Vagina (tissue), 2 donors: ENCODE measurements at places on chromosomes 2 and 18. TPM values are rescaled to one million over a fixed set of nuclear protein-coding genes. Genes with fewer than 3 reads are reported as not detected.

- H3K27ac ChIP-seq = no peak overlapping the region
- no peak for DNase-seq
- no peak overlapping the region for H3K4me3 ChIP-seq
- H3K4me1 ChIP-seq = no peaks in the 10 kb centered on the region
- no peaks in the 10 kb centered on the region for H3K36me3 ChIP-seq
These were observed 18.3 kb upstream of the SMAD4 start for GRCh38 chr18:51011709-51012108.

DNA sequence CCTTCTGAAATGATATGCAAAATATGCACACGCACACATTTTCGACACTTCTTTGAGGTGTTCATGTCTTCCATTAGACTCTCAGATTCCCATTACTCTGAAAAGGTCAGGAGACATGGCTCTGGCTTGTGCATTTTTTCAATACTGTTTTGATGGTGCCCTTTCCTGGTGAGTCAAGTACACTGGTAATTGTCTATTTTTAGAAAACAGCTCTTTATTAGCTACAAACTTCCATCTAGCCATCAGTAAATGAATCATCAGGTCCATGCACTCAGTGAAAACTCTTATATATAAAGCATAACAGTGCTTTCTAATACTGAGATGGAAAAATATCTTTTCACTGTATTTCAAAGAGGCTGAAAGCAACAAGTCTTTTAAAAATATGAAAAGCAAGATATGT, 194.9 kb downstream of the GALNT1 start:
- no peaks in the 10 kb centered on the region for H3K27me3 ChIP-seq
- H3K27ac ChIP-seq = no peak overlapping the region
- no peaks in the 10 kb centered on the region for H3K36me3 ChIP-seq
- H3K4me1 ChIP-seq = no peaks in the 10 kb centered on the region
- H3K4me3 ChIP-seq = no peak overlapping the region

GRCh38 chr2:105617631-105618350, 126.9 kb upstream of the NCK2 start:
- H3K4me1 ChIP-seq = no peaks in the 10 kb centered on the region
- H3K4me3 ChIP-seq = no peak overlapping the region
- H3K27me3 ChIP-seq = no peaks in the 10 kb centered on the region
- H3K27ac ChIP-seq = no peak overlapping the region
- no peaks in the 10 kb centered on the region for H3K36me3 ChIP-seq

DNA sequence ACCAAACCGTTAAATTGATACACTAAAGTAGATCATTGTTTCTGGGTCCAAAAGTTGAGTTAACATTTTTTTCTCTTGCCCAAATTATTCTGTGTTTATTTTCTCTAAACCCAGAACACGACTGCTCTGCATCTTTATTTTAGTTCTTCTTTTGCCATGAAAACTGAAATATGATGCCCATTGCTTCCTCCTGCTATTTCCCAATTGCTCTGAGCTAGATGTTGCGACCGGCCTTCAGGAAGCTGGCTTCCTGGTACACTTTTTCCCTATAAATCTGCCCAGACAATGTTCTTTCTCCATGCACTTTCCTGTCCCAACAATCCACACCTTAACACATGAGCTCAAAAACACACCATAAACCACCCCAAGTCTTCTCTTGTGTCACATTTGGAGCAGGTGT, 501.4 kb downstream of the FBXO15 start:
- no peak for DNase-seq
- no peaks in the 10 kb centered on the region for H3K27me3 ChIP-seq
- H3K4me3 ChIP-seq = no peak overlapping the region
- H3K4me1 ChIP-seq = peaks cover 11% of the 10 kb centered on the region

GRCh38 chr2:58629545-58630119, 388.5 kb upstream of the FANCL start:
- H3K36me3 ChIP-seq = no peaks in the 10 kb centered on the region
- no peak overlapping the region for H3K4me3 ChIP-seq
- no peak overlapping the region for H3K27ac ChIP-seq
- H3K4me1 ChIP-seq = no peaks in the 10 kb centered on the region

- DNase-seq = no peak
- H3K27ac ChIP-seq = no peak overlapping the region
- H3K4me1 ChIP-seq = no peaks in the 10 kb centered on the region
- no peak overlapping the region for H3K4me3 ChIP-seq
- H3K36me3 ChIP-seq = no peaks in the 10 kb centered on the region
These were observed 50.6 kb upstream of the RNF152 start for GRCh38 chr18:61943175-61943964.

DNA sequence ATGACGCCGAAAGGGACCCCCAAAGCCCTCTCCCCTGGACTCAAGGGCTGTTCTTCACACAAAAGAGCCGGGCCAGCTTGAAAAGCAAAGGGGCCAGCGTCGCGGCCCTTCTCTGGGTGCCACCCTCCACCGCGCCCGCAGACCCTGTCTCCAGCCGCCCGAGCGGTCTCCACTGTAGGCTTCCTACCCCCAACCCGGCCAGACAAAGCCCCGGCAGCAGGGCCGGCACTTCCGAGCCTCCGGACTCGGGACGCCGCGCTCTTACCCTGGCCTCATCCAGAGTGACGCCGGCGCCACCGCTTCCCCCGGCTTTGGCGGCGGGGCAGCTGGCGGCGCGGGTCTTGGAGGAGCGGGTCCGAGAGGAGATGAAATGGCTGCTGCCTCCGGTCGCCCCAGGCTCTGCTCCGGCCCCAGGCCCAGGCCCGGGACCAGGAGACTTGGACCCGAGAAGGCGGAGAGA, 603 bp downstream of the ATAD2B start:
- H3K4me3 ChIP-seq = peak overlapping the region; percentile 79
- H3K27ac ChIP-seq = peak overlapping the region; percentile 99
- H3K27me3 ChIP-seq = no peaks in the 10 kb centered on the region
- H3K4me1 ChIP-seq = peaks cover 45% of the 10 kb centered on the region

The DUSP2 gene
- 14.0 TPM for total RNA-seq

DNA sequence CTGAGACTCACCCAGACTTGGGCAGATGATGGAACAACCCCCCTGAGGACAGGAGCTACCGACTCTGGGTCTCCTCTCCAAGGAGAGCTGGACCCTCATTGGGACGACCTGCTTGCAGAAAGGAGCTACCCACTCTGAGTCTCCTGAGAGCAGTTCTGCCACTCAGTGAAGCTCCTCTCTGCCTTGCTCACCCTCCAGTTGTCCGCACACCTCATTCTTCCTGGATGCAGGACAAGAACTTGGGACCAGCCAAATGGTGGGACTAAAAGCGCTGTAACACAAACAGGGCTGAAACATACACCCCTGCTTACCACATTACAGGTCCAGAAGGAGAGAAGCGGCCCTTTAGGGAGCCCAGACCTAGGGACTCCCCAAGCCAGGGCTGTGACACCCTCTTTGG, 124.9 kb upstream of the CCDC150 start:
- no peak overlapping the region for H3K4me3 ChIP-seq
- H3K27ac ChIP-seq = no peak overlapping the region
- DNase-seq = no peak
- H3K36me3 ChIP-seq = no peaks in the 10 kb centered on the region

DNA sequence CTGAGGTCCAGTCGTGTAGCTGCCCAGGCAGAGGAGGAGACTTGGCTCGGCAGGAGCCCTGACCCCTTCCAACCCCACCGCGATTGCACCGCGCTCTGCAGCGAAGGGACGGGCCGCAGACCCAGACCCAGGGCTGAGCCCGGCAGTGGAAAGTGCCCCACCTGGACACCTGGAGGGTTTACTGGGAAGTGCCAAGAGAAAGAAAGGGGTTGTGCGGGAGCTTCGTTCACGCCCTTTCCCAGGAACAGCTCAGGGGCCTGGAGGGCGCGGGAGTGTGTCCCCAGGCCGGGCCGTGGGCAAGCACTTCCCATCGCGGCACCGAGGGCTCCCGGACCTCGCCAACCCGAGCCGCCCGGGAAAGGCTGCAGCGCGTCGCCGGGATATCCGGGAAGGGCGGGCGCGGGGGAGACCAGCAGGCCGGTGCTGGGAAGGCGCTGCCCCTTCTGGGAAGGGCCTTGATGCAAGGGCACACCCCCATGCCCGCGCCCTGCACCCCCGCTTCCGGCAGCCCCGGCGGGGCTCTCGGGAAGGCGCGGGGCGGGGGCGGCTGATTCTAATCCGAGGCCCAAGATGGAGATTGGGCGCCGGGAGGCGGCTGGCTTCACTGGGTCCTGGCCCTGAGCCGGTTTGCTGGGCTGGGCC, 36.1 kb upstream of the MRPL33 start:
- no peak for DNase-seq
- peak overlapping the region; percentile 55 for H3K4me3 ChIP-seq

The RTP5 gene
- not detected for total RNA-seq

GRCh38 chr2:113167115-113167932, 6.4 kb upstream of the PSD4 start:
- H3K4me1 ChIP-seq = no peaks in the 10 kb centered on the region
- H3K27me3 ChIP-seq = no peaks in the 10 kb centered on the region
- H3K36me3 ChIP-seq = no peaks in the 10 kb centered on the region

DNA sequence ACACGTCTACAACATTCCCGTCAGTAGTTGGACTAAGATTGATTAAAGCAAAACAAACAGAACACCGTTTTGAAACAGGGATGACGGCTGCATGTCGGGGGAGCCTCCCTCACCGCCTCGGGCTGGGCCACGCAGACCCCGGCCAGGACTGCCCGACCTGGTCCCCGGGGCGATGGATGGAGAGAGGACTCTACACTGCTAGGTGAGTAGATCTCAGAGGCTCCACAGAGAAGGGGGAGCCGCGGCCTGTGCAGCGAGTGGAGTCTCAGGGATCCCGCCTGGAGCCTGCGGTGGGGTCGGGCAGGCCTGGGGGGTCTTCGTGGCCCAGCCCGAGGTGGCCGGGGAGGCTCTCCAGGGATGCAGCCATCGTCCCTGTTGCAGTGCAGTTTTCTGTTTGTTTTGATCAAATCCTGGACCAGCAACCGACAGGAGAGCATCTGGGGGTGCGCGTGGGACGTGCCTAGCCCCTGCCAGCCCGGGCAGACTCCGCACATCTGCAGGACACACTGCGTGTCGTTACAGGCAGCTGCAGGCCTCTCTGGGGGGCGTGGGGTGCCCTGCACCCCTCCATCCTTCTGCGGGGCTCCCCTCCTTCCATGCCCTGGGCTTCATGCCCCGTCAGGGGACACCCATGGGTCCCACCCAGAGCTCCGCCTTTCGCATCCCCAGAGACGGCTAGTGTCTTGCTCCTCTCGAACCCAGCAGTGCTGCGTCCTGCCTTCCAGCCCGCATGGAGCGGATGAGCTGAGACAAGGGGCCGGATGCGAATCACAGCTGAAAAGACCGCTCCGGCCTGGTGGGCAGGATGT, 143.6 kb downstream of the RTP5 start:
- H3K27ac ChIP-seq = no peak overlapping the region
- DNase-seq = no peak

DNA sequence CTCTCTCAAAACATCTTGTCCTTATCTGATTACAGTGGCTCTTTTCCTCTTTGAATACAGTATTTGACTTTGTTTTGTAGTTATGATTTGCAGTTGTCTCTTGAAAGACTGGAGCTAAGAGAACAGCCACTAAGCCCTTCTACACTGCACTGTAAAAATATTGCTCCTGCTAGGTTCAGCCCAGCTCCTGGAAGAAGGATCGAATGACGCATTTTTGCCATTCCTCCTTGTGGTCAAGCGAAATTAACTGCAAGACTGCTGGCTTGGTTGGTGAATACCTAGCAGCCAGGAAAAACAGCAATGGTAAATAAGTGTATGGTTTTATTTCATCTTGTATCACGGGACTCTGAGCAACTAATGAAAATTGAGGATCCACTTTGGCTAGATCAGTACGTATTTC, 407.8 kb upstream of the CDH2 start:
- no peaks in the 10 kb centered on the region for H3K4me1 ChIP-seq
- no peak overlapping the region for H3K27ac ChIP-seq

The CXCR4 gene
- 39.5 TPM for total RNA-seq

GRCh38 chr2:176128982-176129796, at the start of gene HOXD8:
Gene HOXD8 (plus strand): TSS chr2:176129705. CDS start chr2:176130367, 662 bp downstream.
- H3K36me3 ChIP-seq = no peaks in the 10 kb centered on the region
- H3K27me3 ChIP-seq = peaks cover 5% of the 10 kb centered on the region
- peak within 1 kb of the TSS; percentile 83 for H3K27ac ChIP-seq
- no peak for DNase-seq

DNA sequence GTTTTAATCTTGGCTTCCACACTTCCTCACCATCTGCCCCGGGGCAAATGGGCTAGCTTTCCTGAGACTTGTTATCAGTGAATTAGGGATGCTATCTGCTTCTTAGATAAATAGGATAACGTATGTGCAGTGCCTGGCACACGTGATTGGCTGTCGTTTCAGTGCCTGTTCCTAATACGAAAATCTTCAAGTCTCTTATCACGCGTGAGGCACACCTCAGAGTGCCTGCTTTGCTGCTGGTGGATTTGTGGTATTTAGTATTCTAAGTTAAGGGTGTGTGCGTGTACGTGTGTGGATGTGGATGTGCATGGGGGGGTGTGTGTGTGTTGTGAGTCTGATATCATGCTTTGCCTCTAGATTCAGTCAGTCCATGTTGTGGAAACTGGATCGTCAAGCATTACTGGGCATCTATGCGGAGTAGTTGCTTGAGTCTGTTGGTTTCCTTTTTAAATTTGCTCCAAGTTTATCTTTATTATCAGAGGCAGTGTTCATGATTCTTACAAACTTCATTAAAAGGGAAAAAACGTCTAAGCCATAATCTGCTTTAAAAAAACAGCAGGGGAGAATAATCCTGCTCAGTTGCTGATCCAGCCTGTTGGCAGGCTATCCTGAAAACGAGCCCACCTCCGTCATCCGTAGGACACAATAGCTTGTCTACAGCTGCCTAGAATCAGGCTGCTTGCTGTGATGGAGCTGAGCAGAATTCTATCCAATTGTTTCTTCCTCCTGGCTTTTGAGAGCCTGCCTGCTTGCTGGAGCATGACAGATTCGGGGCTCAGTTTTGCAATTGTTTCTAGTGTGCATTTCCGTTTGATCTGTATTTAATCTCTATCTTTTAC, 6.6 kb downstream of the SH3RF3 start:
- H3K27me3 ChIP-seq = no peaks in the 10 kb centered on the region
- H3K4me3 ChIP-seq = no peak overlapping the region
- DNase-seq = no peak
- no peaks in the 10 kb centered on the region for H3K36me3 ChIP-seq

The RAD51AP2 gene
- total RNA-seq = 0.25 TPM

The SERPINB3 gene
- total RNA-seq = 464 TPM

The TCF7L1 gene
- total RNA-seq = 8.3 TPM

The ABCG8 gene
- not detected for total RNA-seq
